ENCODE measurements at places on chromosomes 13 and 19.

DNA sequence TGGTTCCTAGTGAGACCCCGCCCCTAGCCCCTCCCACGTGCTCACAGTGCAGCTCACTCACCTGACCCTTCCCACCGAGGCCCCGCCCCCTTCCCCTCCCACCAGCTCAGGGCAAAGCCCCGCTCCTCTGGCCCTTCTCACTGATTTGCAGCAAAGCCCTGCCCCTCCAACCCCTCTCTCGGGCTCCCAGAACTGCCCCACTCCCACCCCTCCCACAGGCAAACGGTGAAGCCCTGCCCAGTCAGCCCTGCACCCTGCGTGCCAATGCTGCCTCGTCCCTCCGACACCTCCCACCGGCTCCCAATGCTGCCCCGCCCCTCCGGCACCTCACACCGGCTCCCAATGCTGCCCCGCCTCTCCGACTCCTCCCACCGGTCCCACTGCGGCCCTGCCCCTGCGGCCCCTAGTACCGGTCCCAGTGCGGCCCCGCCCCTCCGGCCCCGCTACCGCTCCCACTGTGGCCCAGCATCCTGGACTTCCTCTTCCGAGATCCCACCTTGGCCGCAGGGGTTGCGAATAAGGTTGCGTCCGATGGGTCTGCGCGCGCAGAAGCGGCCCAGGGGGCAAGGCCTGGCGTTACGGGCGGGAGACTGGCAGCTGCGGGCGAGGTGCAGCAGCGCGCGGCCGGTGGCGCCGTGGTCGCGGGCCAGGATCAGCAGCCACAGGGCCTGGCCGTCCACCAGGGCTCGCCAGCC is 834 bp downstream of the FBXO27 start:
- DNase-seq, result no peak

- no peak for DNase-seq
Measured at GRCh38 chr19:45934551-45935230, 20.1 kb upstream of the NANOS2 start.

DNA sequence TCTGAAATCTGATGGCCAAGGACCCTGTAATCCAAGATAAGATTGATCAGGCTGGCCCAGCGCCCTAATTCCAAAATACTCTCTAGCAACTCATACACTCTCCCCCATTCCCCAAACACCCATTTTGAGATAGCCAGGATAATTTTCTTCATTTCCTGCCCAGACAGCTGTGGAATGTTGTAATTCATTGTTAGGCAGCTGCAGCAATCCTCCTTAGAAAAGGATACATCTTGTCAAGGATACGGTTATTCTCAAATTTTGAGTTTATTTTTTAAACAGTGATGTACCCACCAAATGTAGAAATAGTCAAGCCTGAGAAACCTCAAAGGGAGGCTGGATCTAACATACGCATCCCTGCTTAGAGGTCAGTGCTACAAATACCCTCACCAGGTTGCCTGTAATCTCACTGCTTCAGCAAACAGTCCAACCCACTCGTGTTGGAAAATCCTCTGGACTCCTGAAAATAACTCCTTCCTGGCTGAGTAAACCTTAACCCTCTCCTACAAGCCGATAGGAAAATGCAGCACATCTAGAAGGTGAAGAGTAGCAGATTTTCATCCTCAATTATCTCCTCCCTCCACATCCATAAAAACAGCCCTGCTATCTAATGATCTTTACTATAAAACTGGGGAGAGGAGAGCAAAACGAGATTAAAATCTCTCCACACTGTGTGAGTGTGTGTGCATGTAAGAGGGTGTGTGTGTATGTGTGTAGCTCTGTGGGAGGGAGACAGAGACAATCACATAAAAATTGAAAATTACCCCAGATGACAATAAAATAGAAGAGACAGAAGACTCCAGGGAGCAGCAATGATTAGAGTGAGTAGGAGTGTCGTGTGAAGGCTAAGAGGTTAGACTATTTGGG is 683.1 kb downstream of the DIAPH3 start:
- no peak for DNase-seq

- DNase-seq, result no peak
Measured at GRCh38 chr13:112869202-112870050, 99.6 kb upstream of the MCF2L start.

DNA sequence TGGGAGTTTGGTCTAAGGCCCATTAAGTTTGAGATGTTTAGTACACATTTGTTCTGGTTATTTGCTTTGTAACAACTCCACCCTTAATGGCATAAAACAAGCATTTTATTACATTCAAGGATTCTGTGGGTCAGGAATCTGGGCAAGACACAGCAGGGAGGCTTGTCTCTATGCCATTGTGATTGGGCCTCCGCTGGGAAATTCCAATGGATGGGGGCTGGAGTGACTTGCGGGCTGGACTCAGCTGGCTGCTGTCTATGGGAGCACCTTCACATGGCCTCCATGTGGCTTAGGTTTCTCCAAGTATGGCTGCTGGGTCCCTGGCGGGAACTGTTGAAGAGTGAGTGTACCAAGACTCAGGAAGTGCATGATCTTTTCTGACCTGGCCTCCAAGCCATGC is 159.0 kb downstream of the PAN3 start:
- no peak for DNase-seq

- DNase-seq, result no peak
Measured at GRCh38 chr13:40533072-40533471, 133.4 kb downstream of the FOXO1 start.

DNA sequence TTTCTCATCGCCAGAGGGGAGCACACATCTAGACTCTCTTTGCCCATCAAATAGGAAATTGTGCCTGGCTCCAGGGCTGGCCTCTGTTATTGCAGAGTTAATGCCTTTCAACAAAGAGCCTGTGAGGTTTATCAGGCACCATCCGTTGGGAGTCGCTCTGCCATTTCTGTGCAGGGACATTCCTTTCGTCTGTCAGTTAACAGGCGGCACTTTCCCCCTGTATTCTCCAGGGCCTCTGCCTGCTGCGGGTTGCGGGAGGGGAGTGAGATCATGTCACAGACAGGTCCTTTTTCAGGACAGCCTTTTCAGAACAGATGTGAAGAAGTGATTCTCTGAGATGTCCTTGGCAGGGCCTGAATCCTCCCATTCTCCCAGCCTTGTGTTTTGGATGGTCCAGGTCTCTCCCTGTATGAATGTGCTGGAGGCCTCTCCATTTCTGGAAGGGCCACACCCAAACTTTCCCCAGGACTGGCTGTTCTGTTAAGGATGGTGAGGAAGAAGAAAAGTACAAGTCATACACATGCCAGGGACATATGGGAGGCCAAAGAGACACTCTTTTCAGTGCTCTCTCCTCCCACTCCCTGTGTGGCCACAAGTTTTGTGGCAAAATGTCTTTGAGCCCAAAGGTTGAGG is 14.9 kb downstream of the SERP2 start:
- no peak for DNase-seq

DNA sequence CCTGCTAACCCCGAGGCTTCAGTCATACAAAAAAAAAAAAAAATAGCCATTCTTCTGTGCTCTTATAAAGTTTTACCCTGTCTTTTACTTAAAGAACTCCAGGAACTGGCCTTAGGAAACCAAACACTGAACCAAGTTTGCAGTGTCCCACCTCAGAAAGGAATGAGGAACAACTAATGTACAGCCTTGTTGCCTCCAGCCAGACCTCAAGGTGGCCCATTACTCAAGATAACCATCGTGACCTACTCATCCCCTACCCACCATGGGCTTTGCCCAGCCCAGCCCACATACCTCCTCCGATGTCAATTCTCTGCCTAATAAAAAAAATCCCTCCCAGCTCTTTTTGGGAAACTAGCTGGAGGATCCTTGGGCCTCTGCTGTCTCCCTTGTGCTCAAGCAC is 133.2 kb downstream of the STARD13 start:
- no peak for DNase-seq

DNA sequence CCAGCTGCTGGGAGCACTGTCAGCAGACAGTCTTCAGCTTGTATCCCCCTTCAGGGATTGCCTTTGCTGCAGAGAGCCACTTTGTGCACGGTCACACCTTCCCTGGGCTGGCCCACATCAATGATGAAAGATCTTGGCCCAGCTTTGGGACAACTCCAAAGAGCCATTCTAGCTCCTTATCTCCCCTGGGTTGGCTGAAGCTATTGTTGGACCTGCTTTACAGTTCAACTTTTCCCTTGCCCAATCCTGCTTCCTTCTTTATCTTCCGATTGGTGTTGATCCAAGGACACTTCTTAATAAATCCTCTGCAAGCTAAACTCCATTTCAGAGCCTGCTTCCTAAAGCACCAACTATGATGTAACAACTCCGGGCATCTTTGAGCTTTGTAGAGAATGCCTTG is 466.4 kb downstream of the KLF12 start:
- DNase-seq, result no peak

DNA sequence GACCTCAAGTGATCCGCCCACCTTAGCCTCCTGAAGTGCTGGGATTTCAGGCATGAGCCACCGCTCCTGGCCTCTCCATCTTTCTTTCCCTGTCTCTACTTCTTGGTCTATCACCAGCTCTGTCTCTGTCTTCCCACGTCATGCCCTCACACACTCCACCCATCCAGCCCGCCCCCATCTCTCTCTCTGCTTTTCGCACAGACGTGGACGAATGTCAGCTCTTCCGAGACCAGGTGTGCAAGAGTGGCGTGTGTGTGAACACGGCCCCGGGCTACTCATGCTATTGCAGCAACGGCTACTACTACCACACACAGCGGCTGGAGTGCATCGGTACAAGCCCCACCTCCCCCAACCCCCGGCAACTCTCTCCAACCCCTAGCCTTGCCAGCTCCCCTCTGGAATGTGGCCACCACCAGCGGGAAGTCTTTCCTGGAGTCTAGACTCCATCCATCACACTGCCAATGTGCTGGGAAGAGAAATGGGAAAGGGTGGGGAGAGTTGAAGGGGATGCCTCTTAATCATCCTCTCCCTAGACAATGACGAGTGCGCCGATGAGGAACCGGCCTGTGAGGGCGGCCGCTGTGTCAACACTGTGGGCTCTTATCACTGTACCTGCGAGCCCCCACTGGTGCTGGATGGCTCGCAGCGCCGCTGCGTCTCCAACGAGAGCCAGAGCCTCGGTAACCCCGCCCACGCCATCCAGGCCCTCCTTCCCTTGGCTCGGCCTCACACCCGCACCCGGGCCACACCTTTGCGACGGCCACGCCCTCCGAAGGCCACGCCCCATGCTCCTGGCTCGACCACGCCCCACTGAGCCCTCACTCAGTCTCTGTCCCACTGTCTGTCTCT is 22.5 kb downstream of the LTBP4 start:
- DNase-seq, result no peak

GRCh38 chr13:113106711-113107351 is 1.2 kb downstream of the F7 start:
- no peak for DNase-seq

DNA sequence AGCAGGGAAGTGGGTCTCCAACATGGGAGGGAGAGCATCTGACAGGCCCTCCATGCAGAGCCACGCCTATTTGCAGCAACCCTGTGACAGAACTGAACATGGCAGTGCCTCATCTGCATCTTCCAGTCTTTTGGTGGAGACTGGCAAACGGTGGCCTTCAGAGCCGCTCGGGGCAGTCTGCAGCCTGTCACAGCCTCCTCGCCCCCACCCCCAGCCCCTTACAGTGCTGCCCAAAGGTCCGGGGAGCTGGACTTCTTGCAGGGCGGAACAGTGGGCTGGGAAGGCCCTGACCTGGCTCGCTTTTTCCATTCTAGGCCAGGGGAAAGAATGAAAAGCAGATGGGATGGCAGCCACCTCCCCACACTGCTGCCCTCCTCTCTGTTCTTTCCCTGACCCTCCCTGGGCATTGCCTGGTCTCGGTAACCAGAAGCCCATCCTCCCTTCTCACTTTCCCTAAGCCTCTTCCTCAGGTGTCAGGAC is 2.7 kb downstream of the CALM3 start:
- no peak for DNase-seq

- DNase-seq, result no peak
Measured at GRCh38 chr19:17751103-17751911, at the start of gene FCHO1. TSS of gene FCHO1 (plus strand) at chr19:17751477. CDS start at chr19:17755165, 3,688 bp downstream.

DNA sequence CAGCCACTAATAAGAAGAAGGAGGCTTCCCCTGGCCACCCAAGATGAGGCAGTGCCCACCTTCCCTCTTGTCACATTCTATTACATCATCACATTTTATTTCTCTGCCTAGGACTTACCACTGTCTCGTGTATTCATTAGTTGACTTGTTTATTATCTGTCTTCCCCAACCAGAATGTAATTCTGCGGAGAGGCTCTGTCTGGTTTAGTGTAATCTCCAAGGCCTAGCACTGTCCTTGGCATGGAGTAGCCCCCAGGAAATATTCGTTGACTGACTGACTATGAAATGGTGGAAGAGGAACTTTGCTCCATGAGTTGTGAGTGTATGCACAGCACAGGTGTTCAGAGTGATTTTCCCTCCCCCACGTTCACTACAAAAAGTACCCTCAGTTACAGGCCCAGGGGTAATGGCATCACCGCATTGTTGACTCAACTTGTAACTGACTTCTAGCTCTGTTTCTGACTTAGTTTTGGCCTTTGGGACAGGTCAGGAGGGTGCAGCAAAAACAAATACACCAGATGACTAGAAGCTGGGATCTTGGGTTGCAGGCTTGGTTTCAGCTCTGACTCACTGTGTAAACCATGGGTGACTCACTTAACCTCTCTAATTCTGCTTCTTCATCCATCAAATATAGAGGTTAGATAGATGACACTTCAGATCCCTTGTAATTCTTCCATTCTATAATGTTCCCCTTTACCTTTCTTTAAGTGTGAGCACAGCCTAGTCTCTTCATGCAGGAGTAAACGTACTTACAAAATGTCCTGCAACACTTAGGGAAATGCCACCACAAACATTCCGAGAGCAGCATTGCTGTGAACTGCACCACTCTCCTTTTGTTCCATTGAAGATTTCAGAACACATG is 229.7 kb downstream of the KCNRG start:
- no peak for DNase-seq

GRCh38 chr19:35320065-35320713 is 8.8 kb upstream of the CD22 start:
- no peak for DNase-seq

- DNase-seq, result no peak
Measured at GRCh38 chr19:6467384-6467783, 3.3 kb downstream of the CRB3 start.

DNA sequence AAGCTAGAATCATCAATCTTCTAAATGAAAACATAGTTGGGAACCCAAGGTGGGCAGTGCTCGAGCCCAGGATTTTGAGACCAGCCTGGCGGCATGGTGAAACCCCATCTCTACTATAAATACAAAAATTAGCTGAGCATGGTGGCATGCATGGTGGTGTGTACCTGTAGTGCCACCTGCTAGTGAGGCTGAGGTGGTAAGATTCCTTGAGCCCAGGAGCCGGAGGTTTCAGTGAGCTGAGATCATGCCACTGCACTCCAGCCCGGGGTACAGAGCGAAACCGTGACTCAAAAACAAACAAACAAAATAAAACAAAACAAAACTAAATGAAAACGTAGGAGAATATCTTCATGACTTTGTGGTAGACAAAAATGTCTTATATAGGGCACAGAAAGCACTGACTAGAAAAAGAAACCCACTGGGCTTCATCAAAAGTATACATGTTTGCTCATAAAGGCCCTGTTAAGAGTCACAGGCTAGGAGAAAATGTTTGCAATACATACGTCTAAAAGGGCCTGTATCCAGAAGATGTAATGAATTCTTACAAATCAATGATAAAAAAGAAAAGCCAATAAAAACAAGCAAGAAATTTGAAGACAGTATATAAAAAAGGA is 353.6 kb downstream of the FGF9 start:
- no peak for DNase-seq

All from non-pigmented ciliary epithelial cell (primary cell).